ENCODE measurements at places on chromosomes 2 and 18. TPM values are rescaled to one million over a fixed set of nuclear protein-coding genes. Genes with fewer than 3 reads are reported as not detected.

- no peak for DNase-seq
Measured at GRCh38 chr18:2856547-2857170, 9.9 kb downstream of the EMILIN2 start.

DNA sequence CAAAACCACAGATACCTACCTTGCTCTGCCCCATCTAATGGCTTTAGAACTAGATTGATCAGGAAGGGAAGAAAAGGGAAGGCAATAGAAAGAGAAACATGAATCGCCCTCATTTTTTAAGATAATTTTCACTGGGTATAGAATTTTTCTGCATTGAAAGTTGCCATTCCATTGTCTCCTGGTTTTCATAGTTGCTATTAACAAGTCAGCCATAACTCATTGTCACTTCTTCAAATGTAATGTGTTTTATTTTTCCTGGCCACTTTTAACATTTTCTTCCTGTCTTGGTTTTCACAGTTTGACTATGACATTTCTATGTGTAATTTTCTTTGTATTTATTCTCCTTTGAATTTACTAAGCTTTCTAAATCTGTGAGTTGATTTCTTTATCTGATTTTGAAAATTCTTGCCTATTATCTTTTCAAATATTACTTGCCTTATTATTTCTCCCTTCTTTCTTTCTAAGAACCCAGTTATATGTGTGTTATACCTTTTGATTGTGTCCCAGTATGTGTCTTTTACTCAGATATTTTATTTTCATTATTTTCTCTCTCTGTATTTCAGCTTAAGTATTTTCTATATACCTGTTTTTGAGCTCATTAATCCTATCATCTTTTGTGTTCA, 85.5 kb upstream of the GLI2 start:
- no peak for DNase-seq

DNA sequence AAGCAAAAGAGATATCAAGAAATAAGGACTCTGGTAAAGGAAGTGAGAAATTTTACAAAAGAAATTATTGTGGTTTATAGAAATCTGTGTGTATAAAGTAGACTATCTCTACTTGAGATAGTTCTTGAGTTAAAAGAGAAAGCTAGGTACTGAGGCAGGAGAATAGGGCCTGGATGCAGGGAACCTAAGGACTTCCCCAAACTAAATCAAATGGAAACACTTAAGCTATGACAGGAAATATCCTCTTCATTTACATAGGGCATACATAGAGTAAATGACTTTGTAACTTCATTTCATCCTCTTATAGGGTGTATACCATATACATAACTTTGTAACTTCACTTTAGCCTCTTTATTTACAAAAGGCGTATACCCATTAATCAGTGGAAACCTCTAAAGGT, 219.2 kb upstream of the RGPD4 start:
- no peak for DNase-seq

DNA sequence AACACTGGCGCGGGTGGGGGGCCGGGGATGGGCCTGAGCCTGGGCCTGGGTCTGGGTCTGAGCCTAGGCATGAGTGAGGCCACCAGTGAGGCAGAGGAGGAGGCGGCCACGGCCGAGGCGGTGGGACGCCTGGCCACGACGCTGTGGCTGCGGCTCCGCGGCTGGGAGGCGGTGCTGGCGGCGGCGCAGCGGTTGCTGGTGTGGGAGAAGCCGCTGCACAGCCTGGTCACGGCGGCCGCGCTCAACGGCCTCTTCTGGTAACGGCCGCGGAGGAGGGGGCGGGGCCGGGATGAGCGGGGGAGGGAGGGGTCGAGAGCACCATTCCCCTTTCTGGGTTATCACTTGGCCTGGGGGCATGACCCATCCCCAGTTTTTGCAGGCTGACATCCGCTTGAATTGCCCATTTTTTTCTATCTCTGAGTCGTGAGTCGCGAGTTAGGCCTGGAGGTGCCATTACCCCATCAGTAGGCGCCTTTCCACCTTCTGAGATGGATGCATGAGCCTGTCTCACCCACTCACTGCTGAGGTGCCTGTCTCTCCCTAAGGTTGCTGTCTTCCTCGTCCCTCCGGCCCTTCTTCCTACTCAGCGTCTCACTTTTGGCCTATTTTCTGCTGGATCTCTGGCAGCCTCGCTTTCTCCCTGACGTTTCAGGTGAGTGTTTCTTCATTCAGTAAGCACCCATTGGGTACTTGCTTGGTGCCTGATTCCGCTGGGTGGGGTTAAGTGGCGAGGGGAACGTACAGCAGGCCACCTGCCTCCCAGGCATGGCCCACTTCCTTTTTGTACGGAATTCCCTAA, 501 bp downstream of the RETREG2 start:
- peak; percentile 41 for DNase-seq

GRCh38 chr2:172431463-172431862, 4.1 kb downstream of the ITGA6 start:
- no peak for DNase-seq

- no peak for DNase-seq
Measured at GRCh38 chr2:157254041-157254440, 3.5 kb upstream of the GALNT5 start.

DNA sequence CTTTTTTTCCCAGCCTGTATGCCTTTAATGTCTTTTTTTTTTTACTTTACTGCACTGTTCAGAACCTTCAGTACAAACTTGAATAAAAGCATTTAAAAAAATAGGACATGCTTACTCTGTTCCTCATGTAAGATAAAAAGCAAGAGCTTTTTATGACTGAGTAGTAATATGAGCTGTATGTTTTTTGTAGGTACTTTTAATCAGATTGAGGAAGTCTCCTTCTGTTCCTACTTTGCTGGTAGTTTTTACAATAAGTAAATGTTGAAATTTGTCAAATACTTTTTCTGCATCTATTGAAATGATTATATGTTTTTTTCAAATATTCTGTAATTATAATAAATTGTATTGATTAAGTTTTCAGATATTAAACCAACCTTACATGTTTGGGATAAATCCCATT, 189.8 kb downstream of the FAM210A start:
- DNase-seq = no peak

DNA sequence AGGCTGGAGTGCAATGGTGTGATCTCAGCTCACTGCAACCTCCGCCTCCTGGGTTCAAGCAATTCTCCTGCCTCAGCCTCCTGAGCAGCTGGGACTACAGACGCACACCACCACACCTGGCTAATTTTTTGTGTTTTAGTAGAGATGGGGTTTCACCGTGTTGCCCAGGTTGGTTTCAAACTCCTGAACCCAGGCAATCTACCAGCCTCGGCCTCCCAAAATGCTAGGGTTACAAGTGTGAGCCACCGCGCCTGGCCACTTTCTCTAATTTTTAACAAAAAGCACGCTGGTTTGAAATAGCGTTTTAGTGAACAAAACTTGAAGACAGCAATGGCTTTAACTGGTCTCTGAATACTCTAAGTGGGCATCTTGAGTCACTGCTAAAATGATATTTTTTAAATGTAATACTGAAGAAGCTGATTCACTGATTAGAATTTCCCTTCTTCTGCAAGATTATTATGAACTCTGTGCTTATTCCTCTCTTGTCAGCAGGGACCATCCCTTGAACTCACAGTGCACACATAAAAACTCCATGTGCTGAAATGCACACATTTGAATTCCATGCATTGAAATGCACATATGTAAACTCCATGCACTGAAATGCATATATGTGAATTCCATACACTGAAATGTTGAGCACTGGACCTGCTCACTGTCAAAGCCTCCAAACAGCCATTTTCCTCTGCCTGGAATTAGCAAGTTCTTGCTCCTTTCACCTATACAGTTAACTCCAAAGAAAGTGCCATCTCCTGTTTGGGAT, 1411.5 kb upstream of the ACVR2A start:
- no peak for DNase-seq

DNA sequence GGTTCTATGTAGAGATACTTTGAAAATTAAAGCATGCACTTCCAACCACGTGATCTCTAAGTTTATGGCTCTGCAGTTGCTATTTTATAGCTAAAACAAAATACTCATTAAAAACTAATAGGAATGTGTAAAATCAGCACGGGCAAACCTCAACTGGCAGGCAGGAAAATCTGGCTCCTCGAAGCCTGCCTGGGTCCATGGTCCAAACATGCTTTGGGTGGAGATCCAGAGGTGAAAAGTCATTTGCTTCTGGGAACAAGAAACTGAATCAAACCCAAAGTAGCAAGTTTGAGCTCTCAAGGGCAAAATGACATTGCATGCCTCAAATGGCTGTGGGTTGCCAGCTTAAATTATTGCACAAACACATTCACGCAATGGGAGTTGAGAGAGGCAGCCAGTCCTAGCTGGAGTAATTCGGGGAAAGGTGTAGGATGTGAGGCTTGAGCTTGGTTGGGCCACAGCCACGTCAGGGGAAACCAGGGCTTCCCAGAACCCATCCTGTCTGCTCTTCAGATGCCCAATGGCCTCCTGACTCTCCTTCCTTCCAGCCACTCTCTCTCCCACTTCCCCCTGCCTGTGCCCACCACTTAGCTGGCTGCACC, 75.2 kb upstream of the LCLAT1 start:
- DNase-seq = no peak

DNA sequence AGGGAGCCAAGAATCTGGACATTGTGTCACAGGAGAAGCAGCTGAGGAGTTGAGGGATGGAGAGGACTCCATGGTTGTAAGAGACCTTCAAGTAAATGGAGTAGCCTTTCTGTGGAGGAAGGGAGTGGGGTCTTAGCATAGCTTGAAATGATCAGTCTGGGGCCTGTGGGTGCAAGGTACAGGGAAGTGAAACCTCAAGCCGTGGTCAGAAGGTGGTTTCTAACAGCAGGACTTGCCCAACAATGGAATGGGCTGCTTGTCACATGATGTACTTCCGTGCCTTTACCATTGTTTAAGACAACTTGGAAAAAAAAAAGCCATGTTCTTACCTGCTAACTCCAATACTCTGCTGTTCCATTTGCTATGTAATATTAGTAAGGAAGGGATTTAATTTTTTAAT, 140.7 kb downstream of the LDLRAD4 start:
- no peak for DNase-seq

TRABD2A gene
- 20.9 TPM for total RNA-seq

B3GNT7 gene
- total RNA-seq = 0.23 TPM

DAPL1 gene
- not detected for total RNA-seq

APOB gene
- not detected for total RNA-seq

TTR gene
- not detected for total RNA-seq
